ENCODE measurements at places on chromosomes 2 and 18.

- DNase-seq: no peak
These were observed 73.6 kb downstream of the FSHR start for GRCh38 chr2:49080681-49081080.

- no peak for DNase-seq
These were observed 3.7 kb upstream of the FEV start for GRCh38 chr2:218988650-218989049.

DNA sequence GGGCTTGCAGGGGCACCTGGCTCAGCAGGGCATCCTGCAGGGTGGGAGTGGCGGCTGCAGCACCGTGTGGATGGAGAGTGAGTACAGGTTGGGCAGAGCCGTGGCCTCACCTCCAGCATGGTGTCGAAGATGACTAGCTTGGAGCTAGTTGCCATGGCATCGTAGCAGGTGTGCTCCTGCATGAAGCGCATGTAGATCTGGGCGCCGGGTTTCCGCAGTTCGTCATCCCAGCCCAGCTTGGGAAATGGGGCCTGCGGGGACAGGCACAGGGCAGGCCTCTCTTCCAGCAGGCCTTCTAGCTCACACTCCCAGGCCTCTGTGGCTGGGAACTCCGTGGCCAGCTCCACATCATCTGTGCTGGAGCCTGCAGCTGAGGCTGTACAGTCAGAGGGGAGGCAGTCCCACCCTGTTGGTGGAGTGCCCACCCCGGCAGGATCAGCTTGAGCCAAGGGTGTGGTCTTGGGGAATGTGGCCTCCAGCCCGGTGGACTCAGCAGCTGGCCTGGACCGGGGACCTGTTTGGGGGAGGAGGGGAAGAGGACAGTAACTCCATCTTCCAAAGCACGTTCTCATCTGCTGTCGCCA, 1.6 kb downstream of the PRKAG3 start:
- DNase-seq: peak; percentile 22

GRCh38 chr2:30716123-30716900, 90.9 kb downstream of the CAPN13 start:
- no peak for DNase-seq

- no peak for DNase-seq
These were observed 91.3 kb upstream of the GLS start for GRCh38 chr2:190789074-190790004.

DNA sequence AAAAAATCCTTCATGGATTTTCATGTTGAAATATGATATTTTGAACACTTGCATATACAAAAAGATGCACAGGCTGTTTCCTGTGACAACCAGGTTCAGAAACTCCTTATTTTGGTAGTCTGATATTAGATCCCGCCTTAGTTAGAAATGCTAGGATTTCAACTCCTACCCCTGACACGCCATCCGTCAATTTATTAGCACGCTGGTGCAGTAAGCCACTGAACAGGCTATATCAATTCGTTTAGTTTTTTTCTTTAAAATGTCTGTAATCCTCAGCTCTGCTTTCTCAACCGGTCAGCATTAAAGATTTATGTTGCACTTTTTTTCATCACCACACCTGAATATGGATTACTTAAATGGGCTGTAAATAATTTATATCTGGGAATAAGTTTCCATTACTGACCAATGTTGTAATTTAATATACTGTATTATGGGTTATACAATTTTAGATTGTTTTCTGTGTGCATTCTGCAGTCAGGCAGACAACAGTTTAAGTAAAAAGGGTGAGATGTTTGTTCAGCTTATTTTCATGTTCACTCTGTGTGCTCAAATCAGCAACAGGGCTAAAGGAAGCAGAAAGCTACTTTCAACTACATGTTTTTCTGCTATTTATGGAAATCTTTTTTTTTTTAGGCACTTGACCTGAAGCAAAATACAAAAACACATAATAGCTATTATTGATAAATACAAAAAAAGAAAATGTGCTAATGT, 227.7 kb downstream of the ARHGAP15 start:
- no peak for DNase-seq

DNA sequence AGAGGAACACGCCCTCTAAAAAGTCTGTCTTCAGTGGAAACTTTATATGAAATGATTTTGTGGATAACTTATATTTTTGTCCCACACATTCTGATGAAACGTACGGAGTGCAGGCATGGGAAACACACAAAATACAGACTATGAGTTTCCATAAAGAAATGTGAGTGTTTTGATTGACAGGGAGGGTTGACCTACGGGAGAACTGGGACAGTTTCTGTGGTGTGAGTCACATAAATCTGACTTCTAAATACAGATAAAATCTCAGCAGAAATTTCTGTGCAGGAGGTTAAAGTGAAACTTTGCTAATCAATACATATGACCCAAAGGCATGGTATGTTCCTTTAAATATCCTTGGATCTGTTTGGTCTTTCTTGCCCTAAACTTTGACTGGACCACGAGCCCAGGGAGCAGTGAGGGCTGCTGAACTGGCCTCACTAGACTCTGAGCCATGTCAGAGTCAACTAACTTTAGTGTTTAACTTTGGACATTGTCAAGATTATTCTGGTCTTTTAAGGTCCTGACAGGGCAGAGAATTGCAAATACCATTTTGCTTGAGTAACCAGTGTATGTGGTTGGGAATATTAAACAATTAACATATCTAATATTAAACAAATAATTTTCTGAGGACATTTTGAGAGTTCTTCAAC, 206.9 kb upstream of the LYPD1 start:
- no peak for DNase-seq

- no peak for DNase-seq
These were observed 60.6 kb downstream of the ZEB2 start for GRCh38 chr2:144459286-144459685.

- DNase-seq: no peak
These were observed 76.4 kb upstream of the ITGA6 start for GRCh38 chr2:172350839-172351479.

- DNase-seq: peak; percentile 87
These were observed 514.2 kb downstream of the TXNL1 start for GRCh38 chr18:56124186-56124585.
